ENCODE measurements at places on chromosomes 4 and X.

DNA sequence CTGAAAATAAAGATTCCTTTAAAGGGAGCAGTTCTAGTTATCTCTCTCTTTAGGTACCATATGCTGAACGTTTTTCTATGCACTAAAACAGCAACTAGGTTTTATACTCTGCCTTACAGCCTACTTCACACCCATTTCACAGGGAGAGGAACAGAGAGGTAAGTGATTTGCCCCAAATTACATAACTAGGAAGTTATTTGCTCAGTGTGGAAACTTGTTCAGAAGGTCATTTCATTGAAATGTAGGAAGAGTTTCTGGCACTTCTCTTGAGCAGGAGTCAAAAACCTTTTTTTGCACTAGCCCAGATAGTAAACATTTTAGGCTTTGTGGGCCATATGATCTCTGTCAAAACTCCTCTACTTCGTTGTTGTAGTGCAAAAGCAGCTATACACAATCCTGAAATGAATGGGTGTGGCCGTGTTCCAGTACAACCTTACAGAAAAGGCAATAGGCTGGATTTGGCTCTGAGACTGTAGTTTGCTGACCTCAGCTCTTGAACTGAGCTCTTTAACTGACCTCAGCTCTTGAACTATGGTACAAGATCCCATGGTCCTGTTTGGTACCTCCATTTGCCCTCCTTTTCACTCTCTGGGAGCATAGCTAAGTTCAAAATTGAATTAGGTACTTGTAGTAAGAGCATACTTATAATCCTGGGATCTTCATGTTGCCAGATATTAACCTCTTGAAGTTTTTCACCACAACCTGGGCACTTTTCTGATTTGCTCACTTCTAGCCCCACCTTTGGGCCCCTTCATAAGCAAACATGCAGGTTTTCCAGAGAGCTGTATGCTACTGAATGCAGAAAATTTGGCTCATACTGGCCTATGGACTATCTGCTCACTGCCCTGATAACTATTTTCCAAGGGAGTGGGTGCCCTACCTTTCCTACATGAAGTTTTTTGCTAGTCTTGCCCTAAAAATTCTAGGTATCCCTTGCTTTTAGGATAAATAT lies 53.3 kb downstream of the AR start:
- DNase-seq: no peak

DNA sequence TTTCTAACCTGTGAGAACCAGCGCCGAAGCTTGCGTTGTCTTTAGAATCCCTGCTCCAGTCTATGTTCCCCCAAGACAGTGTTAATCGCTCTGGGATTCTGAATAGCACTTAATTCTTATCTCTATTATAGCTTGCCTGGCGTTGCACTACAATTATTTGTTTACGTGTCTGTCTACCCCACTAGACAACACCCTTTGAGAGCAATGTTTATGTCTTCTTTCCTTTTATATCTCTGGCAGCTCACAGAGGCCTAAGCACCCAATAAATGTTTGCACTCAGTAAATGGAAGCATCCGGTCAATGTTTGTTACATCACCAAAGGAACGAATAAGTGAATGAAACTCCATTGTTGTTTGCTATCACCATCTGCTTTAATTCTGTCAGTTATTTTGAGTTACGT lies 4.8 kb upstream of the NHS start:
- no peak for DNase-seq

GRCh38 chrX:109398833-109399232 lies 83.1 kb downstream of the GUCY2F start:
- DNase-seq: no peak

DNA sequence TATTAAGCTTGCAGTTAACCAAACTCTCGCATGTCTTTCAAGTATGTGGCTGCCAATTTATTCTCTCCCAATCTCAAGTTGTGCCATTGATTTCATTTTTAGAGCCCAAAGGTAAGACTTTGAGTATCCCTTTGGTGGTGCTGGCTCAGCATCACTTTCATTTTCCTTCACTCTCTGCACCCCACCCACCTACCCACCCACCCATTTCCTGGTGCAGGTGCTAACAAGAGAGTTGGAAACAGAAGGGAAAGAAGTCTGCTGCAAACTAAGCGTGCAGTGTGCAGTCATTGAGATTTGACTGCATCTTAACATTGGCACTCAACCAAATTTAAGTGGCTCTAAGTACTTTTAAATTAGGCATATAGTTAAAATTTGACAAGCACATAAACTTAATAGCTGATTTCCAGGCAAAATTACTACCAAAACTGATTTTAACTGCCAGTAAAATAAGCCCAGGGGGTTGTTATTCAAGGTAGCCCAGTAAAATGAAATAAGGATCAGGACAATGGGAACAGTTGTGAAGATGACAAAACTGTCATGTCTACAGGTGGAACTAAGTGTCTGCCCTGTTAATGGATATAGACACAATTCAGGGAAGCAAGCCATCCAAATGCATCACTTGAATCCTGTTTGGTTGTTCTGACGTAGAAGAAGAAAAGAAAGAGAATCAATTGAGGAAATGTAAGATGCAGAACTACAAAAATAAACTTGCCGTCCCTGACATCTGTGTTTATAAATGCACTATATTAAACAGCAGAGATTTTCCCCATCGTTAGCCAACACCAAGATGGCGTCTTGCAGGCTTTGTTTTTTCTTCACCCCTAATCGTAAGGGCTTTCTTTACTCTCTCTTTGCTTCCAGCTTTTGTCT lies 184.2 kb downstream of the KDR start:
- DNase-seq: no peak

GRCh38 chrX:115392871-115393270 lies 103.4 kb downstream of the LUZP4 start:
- no peak for DNase-seq
